ENCODE measurements at places on chromosomes 3 and 15.

DNA sequence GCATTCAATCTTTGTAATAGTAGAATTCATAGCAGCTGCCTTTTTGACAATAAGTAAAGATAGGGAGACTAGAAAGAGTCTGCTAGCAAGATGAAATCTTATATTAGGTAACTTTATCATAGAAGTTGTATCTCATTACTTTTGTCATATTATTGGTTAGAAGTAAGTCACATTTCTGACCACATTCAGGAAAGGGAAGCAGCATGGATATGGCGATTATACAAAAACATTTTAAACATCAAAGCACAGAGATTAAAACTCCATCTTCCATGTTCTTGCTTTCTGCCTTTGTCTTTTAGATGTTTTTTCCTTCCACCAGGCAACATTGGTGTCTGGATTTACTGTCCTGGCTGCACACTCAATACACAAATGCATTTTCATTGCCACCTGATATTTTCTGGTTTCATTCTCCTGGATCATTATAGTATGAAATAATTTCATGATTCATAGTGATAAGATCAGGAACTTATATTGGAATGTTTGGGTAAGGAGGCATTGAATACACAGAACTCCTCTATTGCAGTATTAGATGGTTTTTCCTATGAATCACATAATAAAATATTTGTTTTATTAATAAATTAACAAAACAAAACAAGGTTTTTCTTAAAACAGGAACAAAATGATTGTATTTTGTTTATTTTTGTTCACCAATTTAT lies 1460.3 kb upstream of the CADM2 start:
- DNase-seq, result no peak

DNA sequence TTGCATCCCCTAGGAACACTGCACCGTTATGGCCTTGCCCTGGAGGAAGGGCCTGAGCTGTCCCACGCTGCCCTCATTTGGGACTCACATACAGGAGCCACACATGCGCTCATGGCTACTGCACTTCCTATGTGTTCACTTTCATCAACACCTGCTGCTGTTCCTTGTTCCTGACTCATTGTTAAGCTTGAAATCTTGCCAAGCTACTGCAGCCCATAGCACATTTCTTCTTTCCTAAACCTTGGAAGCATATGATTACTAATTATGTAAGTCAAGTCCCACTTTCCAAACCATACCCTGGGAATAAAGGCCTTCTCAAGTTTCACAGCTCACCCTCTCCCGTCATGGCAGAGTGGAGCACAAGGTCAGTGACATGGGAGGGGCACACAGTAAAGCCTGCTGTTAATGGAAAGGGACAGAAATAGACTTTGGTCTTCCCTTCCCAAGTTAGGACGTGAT lies 307.9 kb downstream of the CLSTN2 start:
- DNase-seq, result no peak

- DNase-seq, result no peak
Observed at GRCh38 chr3:66153481-66154443, 67.0 kb upstream of the SLC25A26 start.

DNA sequence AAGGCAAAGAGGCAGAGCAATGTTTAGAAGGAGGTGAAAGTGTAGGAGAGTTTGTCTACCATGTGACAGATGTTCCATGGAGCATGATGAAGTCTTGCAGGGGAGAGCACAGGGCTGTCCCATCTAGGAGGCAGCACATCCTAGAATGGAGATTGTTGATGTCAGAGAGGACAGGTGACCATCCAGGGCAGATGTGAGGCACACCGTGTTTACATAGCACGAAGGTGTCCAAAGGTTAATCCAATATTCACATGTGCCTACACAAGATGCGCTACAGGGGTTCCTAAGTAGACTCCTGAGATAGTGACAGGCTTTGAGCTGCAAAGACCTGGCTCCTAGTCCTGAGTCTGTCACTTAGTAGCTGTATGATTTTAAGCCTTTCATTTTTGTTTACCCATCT lies 219.3 kb upstream of the SLCO3A1 start:
- DNase-seq, result no peak

DNA sequence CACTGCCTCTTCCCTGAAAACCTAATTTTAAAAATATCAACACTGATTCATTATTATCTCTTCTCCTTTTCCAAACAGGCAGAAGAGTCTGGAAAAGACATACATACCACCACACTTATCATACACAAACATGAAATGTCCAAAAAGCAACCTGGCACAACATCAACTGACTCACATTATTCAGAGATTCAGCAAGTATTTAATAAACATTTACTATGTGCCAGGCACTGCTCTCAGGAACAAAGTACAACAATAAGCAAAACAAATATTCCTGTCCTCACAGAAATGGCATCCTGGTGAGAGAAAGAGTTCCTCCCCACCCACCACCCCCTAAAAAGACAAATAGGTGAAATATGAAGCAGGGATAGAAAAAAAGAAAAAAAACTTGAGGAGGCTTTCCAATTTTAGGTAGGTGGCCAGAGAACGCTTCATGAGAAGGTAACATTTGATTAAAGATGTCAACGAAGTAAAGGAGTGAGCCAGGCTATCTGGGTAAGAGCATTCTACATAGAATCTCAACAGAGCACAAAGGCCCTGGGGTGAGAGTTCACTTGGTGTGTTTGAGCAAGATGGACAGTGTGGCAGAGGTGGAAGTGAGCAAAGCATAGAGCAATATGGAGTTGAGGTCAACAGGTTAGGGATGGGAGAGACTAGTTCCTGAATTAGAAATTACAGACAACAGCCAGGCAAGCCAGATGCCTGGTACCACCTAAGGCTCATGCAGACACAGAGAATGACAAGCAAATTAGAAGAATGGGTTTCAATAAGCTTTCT lies 141.7 kb downstream of the OSBPL10 start:
- no peak for DNase-seq

DNA sequence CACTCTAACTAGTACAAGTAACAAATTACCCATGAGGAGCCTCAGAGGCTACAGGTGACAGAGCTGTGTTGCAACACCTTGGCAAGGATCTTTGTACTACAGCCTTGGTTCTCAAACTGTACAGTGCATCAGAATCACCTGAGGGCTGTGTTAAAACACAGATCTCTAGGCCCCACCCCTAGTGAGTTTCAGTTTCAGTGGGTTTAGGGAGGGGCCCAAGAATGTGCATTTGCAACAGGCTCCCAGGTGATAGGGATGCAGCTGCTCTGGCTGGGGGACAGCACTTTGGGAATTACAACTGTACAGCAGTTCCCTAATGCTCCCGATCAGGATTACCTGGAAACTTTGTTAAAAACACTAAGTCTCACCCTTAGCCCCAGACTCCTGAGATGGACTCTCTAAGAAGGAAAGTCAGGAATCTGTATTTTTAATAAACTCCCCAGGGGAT lies 66.1 kb upstream of the NR2F2 start:
- peak; percentile 58 for DNase-seq

GRCh38 chr3:149965278-149965677 lies 5.4 kb downstream of the PFN2 start:
- DNase-seq, result no peak

GRCh38 chr3:170331143-170331542 lies 26.4 kb upstream of the SKIL start:
- peak; percentile 91 for DNase-seq

DNA sequence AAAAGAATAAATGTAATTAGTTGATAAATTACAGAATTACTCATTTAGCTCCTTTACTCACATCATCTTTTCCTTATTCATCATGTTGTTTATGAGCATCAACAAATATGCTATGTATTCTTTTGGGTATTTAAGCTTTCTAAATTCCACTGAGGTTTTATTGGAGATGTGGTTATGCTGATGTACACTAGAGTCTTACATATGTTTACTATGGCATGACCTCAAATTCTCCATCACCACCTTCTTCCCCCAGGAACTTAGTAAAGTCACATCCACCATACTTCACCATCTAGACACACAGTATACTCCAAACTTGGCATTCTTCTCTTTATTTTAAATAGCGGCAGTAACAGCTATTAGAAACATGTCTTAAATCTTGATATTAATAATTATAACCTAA lies 74.1 kb upstream of the MELTF start:
- no peak for DNase-seq

- no peak for DNase-seq
Observed at GRCh38 chr15:48059791-48060190, 61.0 kb upstream of the SLC24A5 start.

- DNase-seq, result no peak
Observed at GRCh38 chr3:78846718-78847117, 921.1 kb downstream of the ROBO1 start.

DNA sequence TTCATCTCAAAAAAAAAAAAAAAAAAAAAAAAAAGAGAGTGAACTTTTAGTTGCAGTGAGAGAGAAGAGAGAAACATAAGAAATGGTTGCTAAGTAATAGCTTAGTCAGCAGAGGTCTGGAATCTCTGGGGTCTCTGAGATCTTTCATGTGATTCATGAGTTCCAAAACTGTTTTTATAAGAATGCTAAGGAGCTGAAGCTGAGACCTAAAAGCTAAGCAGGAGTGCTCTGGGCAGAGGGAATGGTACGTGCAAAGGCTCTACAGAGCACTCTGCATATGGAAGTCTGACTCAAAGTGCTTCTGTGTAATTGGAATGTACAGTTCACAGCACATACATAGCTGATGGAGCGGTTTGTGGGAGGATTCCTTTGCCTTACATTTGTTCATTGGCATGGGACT lies 66.3 kb upstream of the LRIG1 start:
- no peak for DNase-seq

All from Peyer's patch (tissue), 4 donors.